ENCODE measurements at places on chromosomes 1 and 21. TPM values are rescaled to one million over a fixed set of nuclear protein-coding genes. Genes with fewer than 3 reads are reported as not detected.

Gene ATPAF1
- 26.9 TPM for total RNA-seq

Gene SERPINC1
- 0.98 TPM for total RNA-seq

Gene AXDND1
- total RNA-seq, result not detected

Gene CYP4Z1
- total RNA-seq, result not detected

Gene TP73
- 11.7 TPM for total RNA-seq

Gene SLC2A1
- total RNA-seq, result 422 TPM

Gene UTS2
- 10.8 TPM for total RNA-seq

Gene DISC1
- 13.5 TPM for total RNA-seq

Gene GPR37L1
- 0.07 TPM for total RNA-seq

Gene CR1
- total RNA-seq, result not detected

Gene S100A7
- not detected for total RNA-seq

Gene RPTN
- total RNA-seq, result not detected

GRCh38 chr1:238265866-238266265 lies 375.1 kb upstream of the ZP4 start:
- DNase-seq, result no peak

- no peak for DNase-seq
These were observed 138.9 kb downstream of the NR5A2 start for GRCh38 chr1:200166411-200166810.

DNA sequence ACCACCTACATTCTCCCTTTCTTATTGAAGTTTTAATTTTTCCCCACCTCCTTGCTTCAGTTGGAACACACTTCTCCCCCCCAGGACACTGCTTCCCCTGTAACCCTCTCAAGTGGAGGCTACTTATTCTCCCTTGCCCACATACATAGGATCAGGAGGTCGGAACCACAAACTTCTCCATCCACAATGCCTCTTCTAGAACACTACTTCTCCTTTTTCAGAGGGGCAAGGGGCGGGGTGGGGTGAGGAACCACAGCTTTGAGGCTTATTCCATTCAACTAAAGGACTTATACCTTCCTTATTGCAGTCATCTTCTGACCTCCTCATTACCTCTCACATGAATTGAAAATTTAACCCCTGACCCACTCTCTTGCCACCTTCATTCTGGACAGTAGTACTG lies 81.3 kb downstream of the NEK7 start:
- DNase-seq, result no peak

GRCh38 chr1:94305704-94306103 lies 68.3 kb upstream of the ARHGAP29 start:
- DNase-seq, result no peak

DNA sequence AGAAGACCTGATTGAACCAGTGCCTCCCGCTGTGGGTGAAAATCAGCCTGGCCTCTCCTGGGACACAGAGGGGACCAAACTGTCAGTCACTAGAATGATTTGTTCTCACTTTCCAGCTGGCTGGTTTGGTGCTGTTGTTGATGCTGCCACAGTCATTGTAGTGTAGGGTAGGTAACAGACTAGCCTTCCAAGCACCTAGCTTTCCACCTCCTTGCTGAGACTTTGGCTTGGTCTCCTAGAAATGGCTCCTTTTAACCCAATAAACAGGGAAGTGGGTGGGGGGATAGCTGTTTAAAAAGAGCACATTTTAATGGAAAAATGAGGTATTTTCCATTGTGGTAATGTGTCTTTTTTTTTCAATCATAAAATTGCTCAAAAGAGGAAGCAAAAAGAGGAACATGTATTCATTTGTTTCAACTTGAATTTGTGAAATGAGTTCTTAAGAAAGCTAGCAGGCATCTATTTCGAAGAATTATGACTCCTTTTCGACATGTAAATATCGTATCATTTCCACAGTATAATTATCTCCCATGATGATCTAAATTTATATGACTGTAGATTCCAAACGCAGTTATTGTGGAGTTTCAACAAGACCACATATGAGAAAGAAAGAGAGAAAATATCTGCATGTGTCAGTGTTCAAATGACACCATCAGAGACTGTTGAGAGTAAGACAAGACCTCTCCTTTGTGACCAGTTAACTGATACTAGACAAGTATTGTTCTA lies 190.1 kb downstream of the HLX start:
- DNase-seq, result no peak

- DNase-seq, result no peak
These were observed 64.9 kb downstream of the PRKACB start for GRCh38 chr1:84208935-84209334.

- DNase-seq, result peak; percentile 37
These were observed 149.2 kb upstream of the JUN start for GRCh38 chr1:58932859-58933598.

DNA sequence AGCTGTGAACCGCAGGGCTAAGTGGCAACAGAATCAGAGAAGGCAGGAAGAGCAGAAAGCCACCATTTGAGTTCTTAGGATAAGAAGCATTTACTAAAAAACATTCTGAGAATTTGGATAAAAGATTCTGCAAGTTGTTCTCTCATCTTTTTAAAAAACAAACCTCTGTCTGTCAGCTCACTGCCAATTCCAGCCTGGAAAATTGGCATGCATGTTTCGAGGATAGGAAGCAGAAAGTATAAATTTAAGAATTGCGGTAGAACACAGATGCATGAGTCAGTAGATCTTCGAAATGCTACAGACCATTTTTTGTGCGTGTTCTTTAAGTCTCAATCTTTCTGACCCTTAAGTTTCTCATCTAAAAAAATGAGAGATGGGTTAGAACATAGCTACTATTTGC lies 544.5 kb upstream of the DAB1 start:
- no peak for DNase-seq

- no peak for DNase-seq
These were observed 69.5 kb downstream of the LHX8 start for GRCh38 chr1:75203415-75204277.

DNA sequence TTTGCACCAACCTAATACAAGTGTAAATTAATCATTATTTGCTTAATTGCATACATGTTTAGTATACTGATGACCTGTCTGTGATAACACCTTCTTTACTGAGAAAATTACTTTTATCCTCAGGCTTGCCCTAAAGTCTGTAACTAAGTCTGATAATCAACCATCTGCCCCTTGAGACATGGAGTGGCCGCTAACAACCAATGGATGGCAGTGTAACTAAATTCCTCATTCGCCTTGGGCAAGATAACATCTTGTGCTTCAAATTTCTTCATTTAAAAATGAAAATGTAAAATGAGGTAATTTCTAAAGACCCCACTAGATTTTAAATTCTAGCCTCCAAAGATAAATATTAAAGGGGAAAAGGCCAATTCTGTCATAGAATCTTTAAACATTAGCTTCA lies 85.1 kb downstream of the ENAH start:
- no peak for DNase-seq

- DNase-seq, result no peak
These were observed 150.3 kb downstream of the CENPF start for GRCh38 chr1:214753236-214753852.

- DNase-seq, result no peak
These were observed 8.1 kb upstream of the PSRC1 start for GRCh38 chr1:109290998-109291397.

- no peak for DNase-seq
These were observed 19.0 kb downstream of the MPZ start for GRCh38 chr1:161290779-161291178.

DNA sequence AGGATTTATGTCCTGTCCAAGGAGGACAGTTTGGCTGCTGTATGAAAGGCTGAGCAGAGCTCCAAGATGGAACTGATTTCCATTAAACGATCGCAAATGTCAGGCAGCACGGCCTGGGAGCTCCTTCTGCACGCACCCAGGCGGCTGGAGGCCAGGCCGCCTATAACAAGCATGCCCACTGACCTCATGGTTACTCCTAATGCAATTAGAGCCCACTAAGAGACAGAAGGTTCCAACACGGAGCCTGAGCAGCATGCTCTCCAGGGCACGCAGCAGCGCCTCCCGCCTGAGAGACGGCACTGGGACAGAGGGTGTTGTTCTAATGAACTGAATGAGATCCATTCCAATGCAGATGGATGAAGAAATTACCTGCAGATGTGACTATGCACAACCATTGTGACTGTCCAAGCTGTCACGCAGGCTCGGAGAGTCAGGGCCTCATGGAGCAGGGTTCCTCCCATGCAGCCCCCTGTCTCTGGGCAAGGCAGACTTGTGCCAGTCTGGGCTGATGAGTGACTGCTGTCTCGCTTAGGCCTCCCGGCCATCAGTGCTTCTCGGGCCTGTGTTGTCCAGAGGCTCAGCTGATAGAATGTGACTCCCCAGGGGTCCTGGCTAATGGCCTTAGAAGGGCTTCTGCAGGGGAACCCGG lies 25.2 kb upstream of the CDCA8 start:
- no peak for DNase-seq

DNA sequence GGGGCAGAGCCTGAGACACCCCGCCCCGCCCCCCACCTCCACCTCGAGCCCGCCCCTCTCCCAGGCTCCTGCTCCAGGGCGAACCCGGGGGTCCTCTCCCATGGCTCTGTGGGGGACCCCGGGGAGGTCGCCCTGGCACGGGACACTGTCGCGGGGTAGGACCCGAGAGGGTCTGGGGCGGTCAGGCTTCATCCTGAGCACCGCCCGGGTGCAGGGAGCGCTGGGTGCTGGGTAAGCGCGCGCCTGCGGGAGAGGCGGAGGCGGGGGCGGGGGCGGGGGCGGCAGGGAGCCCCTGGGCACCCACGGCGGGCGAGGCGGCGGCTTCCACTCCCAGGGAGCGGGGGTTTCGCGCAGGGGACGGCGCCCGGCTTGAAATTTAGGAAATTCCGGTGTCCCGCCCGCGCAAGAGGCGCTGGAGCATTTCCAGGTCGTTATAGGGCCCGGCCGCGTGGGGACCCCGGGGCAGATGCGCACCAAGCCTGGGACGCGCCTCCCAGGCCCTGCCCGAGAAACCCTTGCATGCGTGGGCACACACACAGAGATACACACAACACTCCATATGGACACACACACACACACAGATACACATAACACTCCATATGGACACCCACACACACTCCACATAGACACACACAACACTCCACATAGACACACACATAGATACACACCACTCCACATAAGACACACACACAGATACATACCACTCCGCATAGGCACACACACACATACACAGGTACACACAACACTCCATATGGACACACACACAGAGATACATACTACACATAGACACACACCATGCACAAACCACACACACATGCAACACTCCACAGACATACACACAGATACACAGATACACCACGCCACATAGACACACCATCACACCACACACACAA lies 48.7 kb upstream of the SLC19A1 start:
- DNase-seq, result no peak

DNA sequence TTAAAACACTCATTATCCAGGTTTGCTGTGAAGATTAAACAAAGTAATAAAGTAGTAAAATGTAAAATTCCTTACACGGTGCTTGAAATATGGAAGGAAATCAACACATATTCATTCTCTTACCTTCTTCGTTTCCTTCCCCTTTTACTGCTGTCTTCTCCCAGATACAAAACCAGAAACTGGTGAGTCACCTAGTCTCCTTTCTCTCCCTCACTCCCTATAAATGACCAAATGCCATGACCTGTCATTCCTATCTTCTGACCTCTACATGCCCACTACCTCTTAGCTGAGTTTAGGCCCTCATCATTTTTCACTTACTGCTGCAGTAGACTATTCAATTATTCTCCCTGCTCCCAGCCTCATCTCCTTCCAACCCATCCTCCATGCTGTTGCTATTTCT lies 4.3 kb upstream of the NR1I3 start:
- DNase-seq, result no peak

- no peak for DNase-seq
These were observed 48.9 kb downstream of the RASSF5 start for GRCh38 chr1:206556047-206556749.

GRCh38 chr1:8712413-8713231 lies 104.8 kb downstream of the RERE start:
- peak; percentile 50 for DNase-seq

DNA sequence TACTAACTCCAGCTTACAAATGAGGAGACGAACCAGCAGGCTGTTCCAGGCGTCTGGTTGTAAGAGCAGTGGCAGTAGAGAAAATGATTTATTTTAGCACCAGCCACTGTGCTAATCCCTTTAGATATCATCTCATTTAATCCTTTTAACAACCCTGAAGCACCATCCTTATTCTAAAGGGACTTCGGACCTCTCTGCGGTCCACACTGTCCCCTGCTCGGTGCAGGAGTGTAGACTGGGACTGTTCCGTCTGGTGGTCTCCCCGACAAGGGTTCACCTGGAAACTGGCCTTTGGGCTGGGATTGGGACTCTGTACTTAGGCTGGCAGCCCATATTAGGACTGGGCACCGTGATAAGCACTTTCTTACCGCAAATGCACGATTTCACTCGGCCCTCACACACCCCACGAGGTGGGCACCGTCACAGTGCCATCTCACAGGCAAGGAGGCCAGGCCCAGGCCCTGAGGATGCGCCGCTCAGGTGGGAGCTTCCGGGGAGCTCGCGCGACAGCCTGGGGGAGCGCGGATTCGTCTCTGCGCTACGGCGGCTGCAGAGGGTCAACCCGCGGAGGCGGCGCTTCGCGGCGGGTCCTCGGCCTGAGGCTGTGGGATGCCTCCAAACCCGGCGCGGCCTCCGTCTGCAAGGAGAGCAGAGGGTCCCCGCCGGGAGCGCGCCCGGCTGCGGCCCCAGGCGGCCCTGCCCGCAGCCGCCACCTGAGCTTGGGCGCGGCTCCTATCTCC lies 45.2 kb downstream of the ATP1A1 start:
- peak; percentile 83 for DNase-seq

GRCh38 chr21:33640697-33641351 lies 717 bp downstream of the CRYZL1 start:
- no peak for DNase-seq

- no peak for DNase-seq
These were observed 2.8 kb upstream of the TFF2 start for GRCh38 chr21:42353623-42354022.
